ENCODE measurements at places on chromosomes 1 and 21.
A peak's percentile ranks its signal among the peaks of the same experiment; 100 is the strongest.

DNA sequence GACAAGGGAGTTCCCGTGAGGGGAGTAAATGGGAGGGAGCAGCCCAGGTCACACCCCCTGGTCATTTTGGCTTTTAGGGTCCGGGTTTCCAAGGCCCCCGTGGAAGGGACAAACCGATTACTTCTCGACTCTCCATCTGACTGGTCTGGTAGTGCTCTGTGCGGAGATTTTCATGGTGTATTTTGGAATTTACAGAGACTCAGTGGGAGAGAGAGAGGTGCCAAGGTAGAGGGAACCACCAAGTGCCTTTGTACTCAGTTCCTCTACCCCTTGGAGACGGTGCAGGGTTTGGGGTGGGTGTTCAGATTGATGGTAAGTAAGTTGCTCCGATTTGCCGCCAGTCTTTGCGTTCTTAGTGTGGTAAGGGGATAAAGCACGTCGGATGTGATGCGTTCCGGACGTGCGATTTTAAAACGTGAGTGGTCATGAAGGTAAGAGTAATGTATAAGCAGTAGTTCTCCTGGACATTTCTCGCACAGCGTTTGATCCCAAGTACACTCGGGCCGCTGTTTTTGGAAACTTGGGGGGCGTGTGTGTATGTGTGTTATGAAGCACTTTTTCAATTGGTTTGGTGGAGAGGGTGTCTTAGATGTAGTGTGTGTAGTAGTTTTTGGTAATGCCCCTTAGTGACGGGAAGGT lies 682 bp downstream of the SUCO start:
- DNase-seq: peak; percentile 6

DNA sequence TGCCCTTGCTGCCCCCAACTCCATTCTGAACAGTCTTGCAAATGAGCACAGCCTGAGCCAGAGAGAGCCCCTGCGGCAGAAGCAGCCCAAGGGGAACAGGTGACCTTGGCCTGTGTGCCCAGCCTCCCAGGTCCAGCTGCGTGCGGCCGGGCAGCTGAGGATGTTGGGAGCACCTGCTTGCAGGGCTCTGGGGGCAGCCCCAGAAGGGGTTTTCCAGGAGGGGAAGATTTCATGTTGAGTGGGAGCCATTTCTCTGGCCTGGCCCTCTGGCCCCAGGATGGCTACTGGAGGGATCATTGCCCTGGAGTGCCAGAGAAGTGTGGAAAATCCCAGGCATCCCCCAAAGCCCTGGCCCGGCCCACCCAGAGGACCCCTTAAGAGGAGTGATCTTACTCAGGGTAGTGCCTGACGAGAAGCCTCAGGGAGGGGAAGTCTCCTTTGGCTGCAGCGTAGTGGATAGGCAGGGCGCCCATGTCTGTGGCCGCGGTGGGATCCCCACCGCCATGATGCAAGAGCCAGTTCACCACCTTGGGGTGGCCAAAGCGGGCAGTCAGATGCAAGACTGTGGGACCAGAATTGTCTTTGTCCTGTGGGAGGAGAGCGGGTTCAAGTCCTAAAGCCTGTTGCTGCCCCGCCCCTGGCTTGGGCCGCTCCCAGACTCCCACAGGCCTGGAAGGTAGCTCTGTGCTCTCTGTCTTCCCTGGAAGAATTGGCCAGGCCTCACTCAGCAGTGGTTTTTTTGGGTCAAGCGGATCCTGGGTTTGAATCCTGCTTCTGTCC lies 20.6 kb upstream of the RNU1-4 start:
- DNase-seq: no peak

- DNase-seq: no peak
These were observed 5.4 kb downstream of the OLFML3 start for GRCh38 chr1:113984710-113985109.

DNA sequence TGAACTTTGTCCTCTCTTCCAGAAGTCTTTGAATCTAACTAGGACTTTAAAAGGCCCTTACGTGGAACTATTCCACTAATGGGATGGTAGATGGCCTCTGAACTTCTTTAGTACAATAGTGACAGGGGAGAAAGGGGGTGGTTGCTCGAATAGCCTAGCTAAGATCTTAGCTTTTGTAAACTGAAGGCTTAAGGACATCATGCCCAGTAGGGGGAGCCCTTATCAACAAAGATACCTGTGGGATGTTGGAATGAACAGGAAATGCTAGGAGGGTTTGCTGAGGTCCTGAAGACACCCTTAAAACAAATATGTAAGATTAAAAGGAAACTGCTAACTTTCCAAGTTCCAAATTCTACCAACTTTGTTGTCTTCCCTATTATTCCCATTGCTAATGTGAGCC lies 33.2 kb downstream of the NHLH2 start:
- DNase-seq: no peak

GRCh38 chr1:185439727-185440415 lies 122.8 kb upstream of the IVNS1ABP start:
- peak; percentile 3 for DNase-seq

DNA sequence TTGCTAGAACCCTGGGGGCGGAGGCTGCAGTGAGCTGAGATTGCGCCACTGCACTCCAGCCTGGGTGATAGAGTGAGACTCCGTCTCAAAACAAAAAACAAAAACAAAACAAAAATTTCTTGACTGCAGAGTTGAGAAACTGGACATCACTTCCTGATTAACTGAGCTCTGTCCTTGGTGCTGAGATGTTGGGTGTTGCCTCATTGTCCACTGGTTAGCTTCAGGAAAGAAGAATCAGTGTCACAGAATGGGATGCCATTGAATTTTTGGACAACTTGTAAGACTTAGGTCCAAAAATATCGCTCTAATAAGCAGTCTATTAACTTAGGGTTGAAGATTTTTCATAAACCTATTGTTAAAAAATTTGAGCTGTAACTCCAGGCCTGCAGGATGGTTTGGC lies 23.8 kb upstream of the KCNA10 start:
- DNase-seq: no peak

DNA sequence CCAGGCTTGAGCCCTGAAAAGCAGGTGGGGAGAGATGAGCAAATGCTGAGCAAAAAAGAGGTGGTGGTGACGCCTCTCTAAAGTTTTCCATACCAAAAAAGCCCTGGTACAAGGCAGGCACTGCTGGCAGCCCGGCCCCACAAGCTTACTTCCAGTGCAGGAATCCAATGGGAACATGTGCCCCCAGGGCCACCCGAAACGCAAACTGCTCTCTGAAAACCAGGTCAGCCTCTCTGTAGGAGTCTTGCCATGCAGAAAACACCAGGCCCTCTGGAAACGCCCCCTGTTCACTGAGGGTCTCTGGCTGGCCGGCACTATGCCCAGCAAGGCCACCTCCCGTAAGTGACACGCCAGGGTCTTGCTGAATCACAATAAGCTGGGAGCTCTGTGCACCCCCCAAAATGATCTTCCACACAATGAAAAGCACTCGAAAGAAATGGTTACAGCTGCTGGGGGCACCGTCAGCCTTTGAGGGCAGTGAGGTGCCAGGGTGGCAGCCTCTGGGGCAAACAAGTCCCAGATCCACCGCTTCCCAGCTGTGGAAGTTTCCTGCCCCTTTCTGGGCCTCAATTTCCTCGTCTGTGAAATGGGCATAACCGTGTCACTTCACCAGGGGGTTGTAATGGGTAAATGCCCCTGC lies 170.5 kb downstream of the TOMM20 start:
- no peak for DNase-seq

GRCh38 chr1:39395357-39395831 lies 96.0 kb upstream of the BMP8A start:
- no peak for DNase-seq

DNA sequence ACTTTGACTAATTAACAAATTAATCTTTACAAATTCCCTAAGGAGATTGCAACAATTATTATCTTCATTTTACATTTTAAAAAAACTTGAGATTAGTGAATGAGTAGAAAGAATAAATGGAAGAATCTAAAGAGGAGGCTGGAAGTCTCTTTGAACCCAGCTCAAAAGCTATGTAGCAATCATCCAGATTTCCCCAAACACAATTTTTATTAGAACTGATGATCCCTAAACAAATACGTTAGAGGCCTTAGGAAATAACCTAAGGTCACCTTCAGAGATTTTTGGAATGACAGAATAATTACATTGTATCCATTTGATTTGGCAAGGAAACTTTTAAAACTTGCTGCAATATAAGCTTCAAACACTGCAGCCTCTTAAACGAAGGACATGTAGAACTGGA lies 242.4 kb upstream of the LYPLAL1 start:
- no peak for DNase-seq

GRCh38 chr1:55700359-55701130 lies 485.4 kb upstream of the USP24 start:
- DNase-seq: no peak

DNA sequence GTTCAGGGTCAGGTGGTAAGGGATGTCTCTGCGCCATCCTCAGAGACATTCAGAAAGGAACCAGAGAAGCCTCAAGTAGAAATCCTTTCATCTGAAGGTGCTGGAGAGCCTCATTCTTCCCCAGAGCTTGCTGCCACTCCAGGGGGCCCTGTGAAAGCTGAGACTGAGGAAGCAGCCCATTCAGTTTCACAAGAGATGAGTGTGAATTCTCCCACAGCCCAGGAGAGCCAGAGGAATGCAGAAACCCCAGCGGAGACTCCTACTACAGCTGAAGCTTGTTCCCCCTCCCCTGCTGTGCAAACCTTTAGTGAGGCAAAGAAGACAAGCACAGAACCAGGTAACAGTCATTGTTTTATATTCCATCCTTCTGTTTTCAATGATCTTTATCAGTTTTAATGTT lies 38.7 kb downstream of the ZBTB40 start:
- DNase-seq: no peak

Measured in activated T-helper 1 cell treated with Interleukin-2 at 50 U/mL for 16 hours (primary cell).